ENCODE measurements at places on chromosomes 3 and 15.

DNA sequence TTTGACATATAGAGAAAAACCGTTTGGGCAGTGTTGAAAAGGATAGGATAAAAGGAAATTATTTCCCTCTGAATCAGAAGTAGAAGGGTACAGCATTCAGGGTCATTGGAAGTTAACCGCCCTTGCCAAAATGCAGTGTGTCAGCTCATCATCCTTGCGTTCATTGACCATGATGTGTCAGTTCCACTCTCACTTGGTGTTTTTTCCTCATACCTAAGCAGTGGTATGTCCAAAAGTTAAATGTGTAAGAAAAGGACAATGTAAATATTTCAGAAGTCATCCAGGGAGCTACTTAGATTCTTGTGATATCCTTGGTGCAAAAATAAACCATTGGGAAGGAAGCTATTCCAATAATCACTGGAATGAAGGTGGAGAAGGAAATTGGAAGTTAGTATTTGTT, 50.7 kb downstream of the MAP6D1 start:
- no peak for DNase-seq

DNA sequence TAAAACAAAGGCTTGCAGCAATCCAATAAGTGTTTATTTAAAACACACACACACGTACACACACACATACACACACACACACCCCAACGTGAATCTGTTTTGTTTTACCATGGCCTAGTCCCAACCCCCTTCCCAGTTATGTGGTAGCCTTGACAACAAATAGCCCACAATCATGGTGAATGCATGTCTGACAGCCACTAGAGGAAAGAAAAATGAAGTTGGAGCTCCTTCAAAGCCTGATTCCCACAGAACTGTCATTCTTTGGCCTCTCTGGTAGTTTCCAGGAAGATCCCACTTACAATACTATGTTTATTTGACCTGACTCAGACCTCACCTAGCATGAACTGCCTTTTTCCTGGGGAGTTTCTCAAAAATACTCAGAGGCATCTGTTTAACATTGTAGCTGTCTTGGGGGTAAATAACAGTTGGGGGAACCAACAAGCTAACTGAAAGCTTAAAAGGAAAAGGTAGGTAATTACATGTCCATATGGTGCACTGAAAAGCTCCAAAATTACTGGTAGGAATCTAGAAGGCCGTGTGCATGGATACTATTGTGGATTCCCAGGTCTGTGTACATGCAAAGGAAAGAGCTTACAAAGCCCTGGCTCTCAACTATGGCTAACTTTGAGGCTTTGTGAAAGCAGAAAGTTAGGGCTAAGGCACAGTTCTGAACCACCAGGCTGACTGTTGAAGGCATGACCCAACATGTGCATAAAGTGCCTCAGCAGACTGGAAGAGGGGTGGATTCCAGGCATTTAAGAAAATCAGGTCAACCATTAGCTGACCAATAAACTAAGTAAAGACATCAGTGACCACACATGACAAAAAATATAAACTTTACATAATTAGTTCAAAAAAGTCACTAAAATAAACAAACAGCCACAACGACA, 65.3 kb downstream of the FAIM start:
- no peak for DNase-seq

DNA sequence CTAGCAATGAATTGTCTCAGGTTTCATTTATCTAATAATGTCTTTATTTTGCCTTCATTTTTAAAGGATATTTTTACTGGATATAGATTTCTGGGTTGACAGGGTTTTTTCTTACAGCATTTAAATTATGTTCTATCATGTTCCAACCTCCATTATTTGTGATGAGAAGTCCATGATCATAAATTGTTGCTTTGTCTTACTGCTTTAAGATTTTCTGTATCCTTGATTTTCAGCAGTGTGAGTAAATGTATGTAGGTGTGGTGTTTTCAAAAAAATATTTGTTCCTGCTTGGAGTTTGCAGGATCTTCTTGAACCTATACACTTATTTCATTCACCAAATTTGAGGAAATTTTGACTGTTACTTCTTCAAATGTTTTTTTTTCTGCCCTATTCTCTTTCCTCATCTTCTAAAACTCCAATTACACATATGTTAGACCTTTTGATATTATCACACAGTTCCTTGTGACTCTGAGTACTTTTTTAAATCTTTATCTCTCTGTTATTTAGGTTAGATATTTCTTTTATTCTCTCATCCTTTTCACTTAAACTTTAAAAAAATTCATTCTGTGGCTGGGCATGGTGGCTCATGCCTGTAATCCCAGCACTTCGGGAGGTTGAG, 43.7 kb upstream of the SELENOK start:
- DNase-seq: no peak

DNA sequence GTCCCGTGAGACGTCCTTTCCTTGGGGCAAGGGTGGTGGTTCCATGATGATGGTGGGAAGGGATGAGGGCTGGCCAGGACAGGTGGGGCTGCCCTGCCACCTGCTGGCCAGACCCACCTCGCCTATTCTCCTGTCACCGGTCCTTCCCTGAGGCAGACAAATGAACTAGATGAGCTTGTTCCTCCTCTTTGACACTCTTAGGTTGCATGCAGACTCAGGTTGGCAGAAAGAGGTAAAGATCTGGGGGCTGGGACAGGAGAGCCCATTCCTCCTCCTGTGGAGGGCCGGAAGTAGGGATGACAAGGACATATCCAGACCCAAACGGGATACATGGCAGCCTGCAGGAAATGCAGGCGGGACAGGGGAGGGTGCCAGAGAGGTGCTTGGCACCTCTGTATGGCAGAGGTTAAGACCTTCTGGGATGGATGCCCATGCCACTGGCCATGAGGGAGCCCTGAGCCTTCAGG, 38.6 kb downstream of the ACSBG1 start:
- peak; percentile 46 for DNase-seq

- DNase-seq: no peak
Measured at GRCh38 chr3:46462111-46462510, 2.6 kb downstream of the LTF start.

GRCh38 chr3:183375787-183376186, 52.6 kb downstream of the MCF2L2 start:
- DNase-seq: no peak

- DNase-seq: no peak
Measured at GRCh38 chr15:78168608-78169007, 19.4 kb downstream of the IDH3A start.

DNA sequence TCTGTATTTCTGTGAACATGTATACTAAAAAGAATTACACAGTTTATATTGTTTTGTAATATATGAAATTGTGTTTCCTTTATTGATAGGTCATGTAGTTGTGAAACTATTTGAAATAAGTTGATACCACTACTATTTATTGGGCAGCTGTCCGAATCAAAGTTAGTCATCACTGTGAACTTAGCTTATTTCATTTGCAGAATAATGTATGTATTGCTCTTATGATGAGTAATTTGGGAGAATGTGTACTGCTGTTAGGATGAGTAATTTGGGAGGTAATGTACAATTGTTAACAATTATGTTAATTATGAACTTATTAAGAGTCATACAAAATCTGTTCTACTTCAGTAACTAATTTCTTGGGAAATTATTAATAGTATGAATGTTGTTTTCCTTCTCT, 22.2 kb downstream of the FXR1 start:
- DNase-seq: no peak

DNA sequence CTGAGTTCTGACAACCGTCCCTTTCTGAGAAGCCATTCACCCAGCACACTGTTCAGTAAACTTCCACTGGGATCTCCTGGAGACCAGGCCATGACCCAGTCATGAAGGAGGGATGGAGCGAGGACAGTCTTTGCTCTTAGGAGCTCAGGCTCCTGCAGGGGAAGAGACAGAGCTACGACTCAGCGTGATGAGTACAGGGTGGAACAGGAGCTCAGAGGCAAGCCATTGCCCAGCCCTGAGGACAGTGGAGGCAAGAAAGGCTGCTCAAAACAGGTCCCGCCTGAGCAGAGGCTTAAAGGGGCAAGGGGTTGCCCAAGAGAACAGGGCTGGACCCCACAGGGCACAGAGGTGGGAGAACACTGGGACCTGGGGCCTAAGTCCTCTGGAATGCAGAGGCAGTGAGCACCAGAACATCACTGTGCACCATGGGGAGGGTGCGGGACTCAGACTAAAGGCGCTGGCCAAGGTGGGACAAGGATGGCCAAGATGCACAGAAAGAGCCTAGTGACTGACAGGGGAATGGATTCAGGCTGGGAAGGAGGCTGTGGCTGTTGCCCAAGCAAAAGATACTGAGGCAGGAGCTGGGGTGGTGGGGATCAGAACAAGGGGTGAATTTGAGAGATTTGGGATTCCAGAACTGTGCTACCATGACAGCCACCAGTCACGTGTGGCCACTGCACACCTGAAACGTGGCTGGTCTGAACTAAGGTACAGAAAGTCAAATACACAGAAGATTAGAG, 25.8 kb downstream of the TMEM43 start:
- no peak for DNase-seq

- DNase-seq: no peak
Measured at GRCh38 chr3:52830535-52831258, at the start of gene ITIH4. TSS of gene ITIH4 (minus strand) at chr3:52830672. CDS start at chr3:52830642, 30 bp downstream.

DNA sequence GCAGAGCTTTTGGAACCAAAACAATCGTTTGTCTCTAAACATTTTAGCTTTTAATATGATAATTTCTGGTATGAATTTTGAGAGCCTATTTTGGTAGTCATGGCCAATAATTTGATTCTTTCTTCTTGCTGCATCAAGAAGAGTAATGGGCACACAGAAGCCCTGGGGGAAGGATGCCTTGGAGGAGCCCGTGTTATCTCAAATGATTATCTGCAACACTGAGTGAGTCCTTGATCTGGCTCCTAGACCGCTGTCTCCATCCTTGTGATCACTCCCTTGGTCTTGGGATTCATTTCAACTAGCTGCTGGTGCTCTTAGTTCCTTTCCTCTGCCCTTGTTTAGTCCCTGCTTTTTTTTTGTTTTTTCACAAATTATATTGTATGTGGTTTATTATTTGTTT, 77.9 kb upstream of the CCNL1 start:
- no peak for DNase-seq

DNA sequence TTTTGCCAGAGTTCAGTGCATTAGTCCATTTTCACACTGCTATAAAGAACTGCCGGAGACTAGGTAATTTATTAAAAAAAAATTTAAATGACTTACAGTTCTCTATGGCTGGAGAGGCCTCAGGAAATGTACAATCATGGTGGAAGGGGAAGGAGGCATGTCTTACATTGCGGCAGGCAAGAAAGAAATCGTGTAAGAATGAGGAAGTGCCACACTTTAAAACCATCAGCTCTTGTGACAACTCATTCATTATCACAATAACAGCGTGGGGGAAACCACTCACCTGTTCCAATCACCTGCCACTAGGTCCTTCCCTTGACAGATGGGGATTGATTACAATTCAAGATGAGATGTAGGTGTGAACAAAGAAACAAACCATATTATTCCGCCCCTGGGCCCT, 1361.4 kb downstream of the NSUN3 start:
- DNase-seq: no peak

DNA sequence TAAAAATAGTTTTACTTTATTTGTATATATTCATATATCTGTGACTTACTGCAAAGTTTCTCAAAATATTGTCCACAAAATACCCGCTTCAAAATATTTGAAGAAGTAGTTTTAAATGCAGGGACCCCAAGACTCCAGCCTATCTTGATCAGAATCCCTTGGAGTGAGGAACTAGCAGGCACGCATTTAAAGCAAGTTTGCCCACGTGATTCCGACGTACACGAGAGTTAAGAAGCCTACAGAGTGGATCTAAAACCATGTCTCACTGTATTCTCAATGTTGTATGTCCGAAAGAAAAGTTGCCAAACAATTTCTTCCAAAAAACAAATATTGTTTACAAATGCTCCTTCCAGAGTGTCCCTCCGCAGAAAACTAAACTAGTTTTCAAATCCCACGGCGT, 1.7 kb downstream of the GABRB3 start:
- no peak for DNase-seq

DNA sequence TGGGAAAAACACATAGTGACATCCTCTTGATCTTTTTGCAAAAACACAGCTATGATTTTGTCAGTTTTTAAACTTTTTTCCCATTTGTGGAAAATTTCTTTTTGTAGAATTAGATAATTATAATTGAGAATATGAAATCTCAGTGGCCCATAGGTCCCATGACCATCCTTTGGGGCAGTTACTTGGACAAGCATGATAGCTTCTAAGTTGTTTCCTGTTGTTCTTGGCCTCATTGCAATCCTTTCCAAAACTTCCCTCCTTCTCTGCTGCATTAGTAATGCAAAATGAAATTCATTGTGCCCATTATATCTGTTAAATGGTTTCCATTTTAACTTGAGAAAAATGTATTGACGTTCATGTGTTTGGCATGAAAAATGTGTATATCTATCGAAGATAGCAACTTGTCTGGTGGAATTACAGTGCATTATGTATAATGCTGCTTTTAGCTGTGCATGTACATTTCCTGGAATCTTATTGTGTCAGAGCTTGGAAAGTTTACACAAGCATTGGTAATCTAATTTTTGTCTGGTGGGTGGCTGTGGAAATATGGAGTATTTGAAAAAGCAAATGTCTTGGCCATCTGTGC, 70.0 kb downstream of the MDFIC2 start:
- DNase-seq: no peak

DNA sequence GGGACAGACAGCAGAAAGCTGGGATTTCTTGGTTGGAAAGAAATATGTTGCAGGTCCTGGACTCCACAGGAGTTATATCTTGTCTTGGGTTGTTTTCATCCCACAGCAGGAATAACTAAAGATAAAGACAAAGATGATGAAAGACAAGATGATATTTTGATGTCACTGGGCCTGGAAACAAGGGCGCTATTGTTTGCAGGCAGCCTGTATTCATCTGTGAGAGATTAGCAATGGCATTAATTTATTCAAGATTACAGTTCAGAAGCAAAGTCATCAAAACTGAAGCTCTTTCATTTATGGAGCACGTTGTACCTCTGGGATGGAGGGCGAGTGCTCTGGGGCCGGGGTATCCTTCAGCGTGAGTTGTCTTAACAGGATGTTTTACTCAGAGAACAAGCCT, 213.8 kb downstream of the LRTM1 start:
- DNase-seq: no peak

GRCh38 chr3:118102737-118103136, 931.9 kb downstream of the IGSF11 start:
- no peak for DNase-seq

- no peak for DNase-seq
Measured at GRCh38 chr3:41991437-41991836, 29.5 kb upstream of the ULK4 start.

GRCh38 chr3:69880069-69880640, 119.4 kb upstream of the SAMMSON start:
- no peak for DNase-seq

- DNase-seq: no peak
Measured at GRCh38 chr3:21562243-21562642, 188.8 kb downstream of the ZNF385D start.

Data from activated naive CD4-positive, alpha-beta T cell (primary cell).